ENCODE measurements at places on chromosomes 1 and 21. TPM values are rescaled to one million over a fixed set of nuclear protein-coding genes. Genes with fewer than 3 reads are reported as not detected.

DNA sequence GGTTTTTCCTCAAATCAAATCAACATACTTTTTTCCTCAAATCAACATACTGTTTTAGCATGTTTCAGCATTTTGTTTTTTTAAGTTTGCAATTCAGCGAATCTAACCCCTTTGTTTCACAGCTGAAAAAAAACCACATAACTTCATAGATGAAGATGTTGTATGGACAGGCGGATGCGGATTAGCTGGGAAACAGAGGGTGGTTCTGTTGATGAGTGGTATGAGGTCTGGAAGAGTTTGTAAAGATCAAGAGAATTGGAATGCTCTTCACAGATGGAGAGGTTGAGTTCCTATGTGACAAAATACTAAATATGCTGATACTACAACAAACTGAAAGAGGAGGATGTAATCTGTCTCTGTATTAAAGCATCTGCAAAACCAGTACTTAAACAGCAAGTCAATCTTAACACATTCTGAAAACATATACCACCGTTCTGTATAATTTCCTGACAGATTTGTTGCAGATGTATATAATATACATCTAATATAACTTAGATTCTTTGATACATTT, 10.6 kb upstream of the LEPR start:
- no peak for DNase-seq

- DNase-seq, result no peak
These were observed 283.9 kb downstream of the PBX1 start for GRCh38 chr1:164842870-164843269.

DNA sequence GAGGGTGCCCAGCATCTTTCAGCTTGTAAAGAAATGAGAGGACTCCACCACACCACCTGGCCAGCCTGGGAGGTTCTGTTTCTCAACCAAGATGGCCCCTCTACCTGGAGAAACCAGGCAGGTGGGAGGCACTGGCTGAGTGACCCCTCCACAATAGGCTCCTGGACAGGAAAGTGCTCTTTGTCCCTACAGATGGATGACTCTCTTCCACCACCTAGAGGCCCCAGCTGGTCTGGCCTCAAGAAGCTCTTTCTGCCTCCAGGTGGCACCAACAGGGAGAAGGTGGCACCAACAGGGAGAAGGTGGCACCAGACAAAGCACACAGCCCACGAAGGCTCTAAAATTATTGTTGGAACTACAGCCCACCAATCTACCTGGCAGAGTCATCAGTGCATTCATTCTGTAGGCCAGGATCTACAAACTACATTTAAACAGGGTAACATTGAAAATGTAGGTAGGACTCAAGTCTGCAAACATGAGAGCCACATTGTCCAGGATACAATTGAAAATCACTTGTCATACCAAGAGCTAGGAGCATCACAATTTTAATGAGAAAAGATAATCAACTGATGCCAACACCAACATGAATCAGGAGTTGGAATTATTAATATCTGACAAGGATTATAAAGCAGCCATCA, 14.4 kb downstream of the TMPRSS3 start:
- peak; percentile 59 for DNase-seq

DNA sequence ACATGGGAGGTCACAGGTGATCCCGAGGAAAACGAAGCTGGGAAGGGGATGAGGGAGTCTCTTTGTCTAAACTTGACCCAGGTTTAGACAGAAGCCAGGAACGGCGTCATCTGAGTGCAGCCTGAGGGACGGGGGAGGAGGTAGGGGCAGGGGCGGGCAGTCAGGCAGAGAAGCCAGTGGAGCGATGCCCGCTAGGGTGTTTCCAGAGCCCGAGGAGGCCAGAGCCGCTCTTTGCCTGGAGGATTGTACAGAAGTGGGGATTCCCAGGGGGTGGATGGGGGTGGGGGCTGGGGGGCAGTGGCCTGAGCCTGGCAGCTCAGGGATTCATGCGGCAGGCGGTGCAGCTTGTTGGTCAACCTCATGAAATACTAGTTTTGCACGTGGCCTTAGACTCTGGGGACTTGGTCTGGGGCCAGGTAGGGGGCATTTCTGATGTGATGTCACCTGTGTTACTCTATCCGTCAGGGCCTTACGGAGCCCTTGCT, 58.4 kb downstream of the VPS26C start:
- DNase-seq, result no peak

DNA sequence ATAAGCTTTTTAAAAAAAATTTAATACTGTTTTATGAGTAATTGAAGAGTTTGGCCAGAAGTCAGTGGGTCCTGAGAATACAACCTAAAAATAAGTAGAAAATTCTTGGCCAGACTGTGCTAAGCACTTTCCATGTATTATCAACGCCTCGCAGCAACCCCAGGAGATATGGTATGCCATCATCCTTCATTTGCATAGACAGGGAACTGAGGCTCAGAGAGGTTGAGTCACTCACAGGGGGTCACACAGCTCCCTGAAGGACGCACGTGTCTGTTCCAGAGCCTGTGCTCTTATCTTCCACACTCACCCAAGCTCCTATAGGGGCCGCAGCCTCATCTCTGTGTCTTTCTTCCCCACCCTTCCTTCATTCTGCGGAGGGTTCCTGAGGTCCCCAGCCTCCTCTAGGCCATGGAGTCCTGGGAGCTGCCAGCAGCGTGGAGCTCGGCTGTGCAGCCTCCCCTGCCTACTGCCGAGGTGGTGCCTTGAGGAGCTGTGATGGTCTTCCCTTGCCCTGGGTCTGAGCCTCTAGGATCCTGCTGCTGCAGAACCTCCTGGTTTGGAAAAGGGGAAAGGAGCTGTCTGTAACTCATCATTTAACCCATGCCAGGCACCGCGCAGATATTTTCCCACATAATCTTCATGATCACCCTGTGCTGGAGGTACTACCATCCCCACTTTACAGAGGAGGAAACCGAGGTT, 30.3 kb upstream of the ECE1 start:
- no peak for DNase-seq

- no peak for DNase-seq
These were observed 11.5 kb upstream of the C1orf105 start for GRCh38 chr1:172408958-172409357.

GRCh38 chr1:7550261-7550865, 220.7 kb upstream of the VAMP3 start:
- DNase-seq, result no peak

- no peak for DNase-seq
These were observed 40.1 kb upstream of the FOXO6 start for GRCh38 chr1:41320895-41321676.

GRCh38 chr1:215523906-215524305, 43.2 kb upstream of the KCTD3 start:
- no peak for DNase-seq

GRCh38 chr1:218351391-218352074, 6.4 kb downstream of the TGFB2 start:
- no peak for DNase-seq

CFHR1 gene
- total RNA-seq, result 0.81 TPM

BCL2L15 gene
- not detected for total RNA-seq

CDC42 gene
- total RNA-seq, result 119 TPM

ACKR1 gene
- not detected for total RNA-seq

RNU1-1 gene
- 3,235 TPM for total RNA-seq

GPA33 gene
- total RNA-seq, result not detected

PLA2G2C gene
- total RNA-seq, result 0.48 TPM

PFDN2 gene
- 74.4 TPM for total RNA-seq

CREB3L4 gene
- total RNA-seq, result 23.4 TPM

LCE1B gene
- not detected for total RNA-seq

C1orf167 gene
- total RNA-seq, result not detected

FAM131C gene
- 12.3 TPM for total RNA-seq

Data from PC-9 (cell line).